ENCODE measurements at places on chromosomes 7 and 10. TPM values are rescaled to one million over a fixed set of nuclear protein-coding genes. Genes with fewer than 3 reads are reported as not detected.

Gene SH3PXD2A
- total RNA-seq = 42.5 TPM

GRCh38 chr7:95686109-95686508, 86.2 kb upstream of the DYNC1I1 start:
- no peaks in the 10 kb centered on the region for H3K27me3 ChIP-seq
- H3K36me3 ChIP-seq = no peaks in the 10 kb centered on the region
- H3K4me1 ChIP-seq = peaks cover 37% of the 10 kb centered on the region
- H3K4me3 ChIP-seq = no peak overlapping the region

Gene LIPK
- not detected for total RNA-seq

GRCh38 chr7:69801729-69802682, 203.7 kb downstream of the AUTS2 start:
- no peaks in the 10 kb centered on the region for H3K27me3 ChIP-seq
- H3K4me3 ChIP-seq = no peak overlapping the region
- H3K36me3 ChIP-seq = no peaks in the 10 kb centered on the region
- H3K4me1 ChIP-seq = peaks cover 12% of the 10 kb centered on the region
